ENCODE measurements at places on chromosomes 11 and 22. TPM values are rescaled to one million over a fixed set of nuclear protein-coding genes. Genes with fewer than 3 reads are reported as not detected.

The RCOR2 gene
- 8.6 TPM for total RNA-seq

The ARHGAP8 gene
- total RNA-seq, result not detected

The MAP6 gene
- total RNA-seq, result 0.34 TPM

The DDX6 gene
- total RNA-seq, result 44.9 TPM

The HORMAD2 gene
- total RNA-seq, result not detected

The APLNR gene
- not detected for total RNA-seq

The ANGPTL5 gene
- not detected for total RNA-seq

The TESMIN gene
- 3.4 TPM for total RNA-seq

The FGF19 gene
- total RNA-seq, result not detected

The NXPE2 gene
- not detected for total RNA-seq

The SMDT1 gene
- total RNA-seq, result 4.2 TPM

Data from bronchus fibroblast of lung (primary cell).